ENCODE measurements at places on chromosomes 5 and 9. TPM values are rescaled to one million over a fixed set of nuclear protein-coding genes. Genes with fewer than 3 reads are reported as not detected.

- DNase-seq = no peak
- no peaks in the 10 kb centered on the region for H3K4me1 ChIP-seq
- no peak overlapping the region for H3K27ac ChIP-seq
Measured at GRCh38 chr9:83441390-83441789, 96.8 kb downstream of the FRMD3 start.

The MARCOL gene
- not detected for total RNA-seq

DNA sequence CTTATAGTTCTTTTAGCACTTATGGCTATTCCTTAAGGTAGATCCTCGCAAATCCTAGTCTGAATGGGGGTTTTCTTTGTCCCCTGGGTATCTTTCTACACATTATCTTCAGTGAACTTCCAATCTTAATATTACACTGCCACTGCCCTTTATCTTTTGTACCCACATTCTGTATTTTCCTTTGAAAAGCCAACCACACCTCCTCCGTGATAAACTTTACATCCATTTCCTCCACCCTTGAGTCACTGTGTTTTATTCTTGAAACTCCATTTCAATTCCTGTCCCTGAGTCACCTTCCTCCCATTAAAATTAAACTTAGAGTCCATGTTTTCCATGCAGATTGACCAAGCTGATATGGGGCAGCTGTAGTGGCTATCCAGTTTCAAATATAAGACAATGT is 43.2 kb upstream of the RICTOR start:
- H3K27ac ChIP-seq = no peak overlapping the region
- H3K27me3 ChIP-seq = no peaks in the 10 kb centered on the region
- no peak overlapping the region for H3K4me3 ChIP-seq
- no peaks in the 10 kb centered on the region for H3K4me1 ChIP-seq
- no peaks in the 10 kb centered on the region for H3K36me3 ChIP-seq
- DNase-seq = no peak

The FOXI1 gene
- total RNA-seq = 4.7 TPM

The NOXA1 gene
- 5.0 TPM for total RNA-seq

The CD180 gene
- not detected for total RNA-seq

- H3K4me3 ChIP-seq = no peak overlapping the region
- no peaks in the 10 kb centered on the region for H3K27me3 ChIP-seq
- H3K36me3 ChIP-seq = no peaks in the 10 kb centered on the region
- no peak overlapping the region for H3K27ac ChIP-seq
- peaks cover 4% of the 10 kb centered on the region for H3K4me1 ChIP-seq
Measured at GRCh38 chr5:72427488-72428437, 79.4 kb downstream of the ZNF366 start.

DNA sequence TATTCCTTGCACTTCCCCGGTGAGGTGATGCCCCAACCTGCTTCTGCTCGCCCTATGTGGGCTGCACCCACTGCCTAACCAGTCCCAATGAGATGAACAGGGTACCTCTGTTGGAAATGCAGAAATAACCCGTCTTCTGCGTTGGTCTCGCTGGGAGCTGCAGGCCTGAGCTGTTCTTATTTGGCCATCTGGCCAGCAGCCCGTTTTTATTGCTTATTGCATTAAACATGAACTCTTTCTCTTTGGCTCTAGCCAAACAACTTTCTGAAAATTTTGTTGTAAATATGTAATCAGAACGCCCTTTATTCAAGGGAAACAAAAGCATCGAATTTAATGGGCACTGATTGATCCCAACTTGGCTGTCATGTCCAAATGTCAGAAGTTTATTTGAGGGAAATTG is 124.7 kb upstream of the FTMT start:
- no peak overlapping the region for H3K4me3 ChIP-seq
- peaks cover 8% of the 10 kb centered on the region for H3K4me1 ChIP-seq
- H3K36me3 ChIP-seq = no peaks in the 10 kb centered on the region
- H3K27me3 ChIP-seq = no peaks in the 10 kb centered on the region

- no peak overlapping the region for H3K4me3 ChIP-seq
- no peak for DNase-seq
- no peaks in the 10 kb centered on the region for H3K4me1 ChIP-seq
- no peaks in the 10 kb centered on the region for H3K36me3 ChIP-seq
- peaks cover 39% of the 10 kb centered on the region for H3K27me3 ChIP-seq
Measured at GRCh38 chr5:95280401-95281095, 4.3 kb downstream of the MCTP1 start.

All from endodermal cell (in vitro differentiated cells).